NCI-H1105 (cell line): ENCODE measurements at places on chromosomes 5 and 9.

DNA sequence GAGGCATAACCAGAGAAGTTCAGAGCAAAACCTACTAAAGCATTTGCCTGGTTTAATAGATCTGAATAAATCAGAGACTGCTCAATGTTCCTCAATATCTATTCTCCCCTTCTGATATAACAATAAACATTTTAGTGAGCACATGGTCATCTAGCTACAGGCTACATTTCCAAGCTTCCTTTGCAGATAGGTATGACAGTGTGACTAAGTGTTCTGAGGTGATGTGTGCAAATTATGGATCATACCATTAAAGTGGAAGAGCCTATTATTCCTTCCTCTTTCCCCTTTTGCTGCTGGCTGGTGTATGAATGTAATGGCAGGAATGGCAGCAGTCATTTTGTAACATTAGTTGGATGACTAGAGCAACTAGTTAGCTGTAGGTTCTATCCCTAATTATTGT lies 285.8 kb upstream of the RASA1 start:
- no peak for DNase-seq

DNA sequence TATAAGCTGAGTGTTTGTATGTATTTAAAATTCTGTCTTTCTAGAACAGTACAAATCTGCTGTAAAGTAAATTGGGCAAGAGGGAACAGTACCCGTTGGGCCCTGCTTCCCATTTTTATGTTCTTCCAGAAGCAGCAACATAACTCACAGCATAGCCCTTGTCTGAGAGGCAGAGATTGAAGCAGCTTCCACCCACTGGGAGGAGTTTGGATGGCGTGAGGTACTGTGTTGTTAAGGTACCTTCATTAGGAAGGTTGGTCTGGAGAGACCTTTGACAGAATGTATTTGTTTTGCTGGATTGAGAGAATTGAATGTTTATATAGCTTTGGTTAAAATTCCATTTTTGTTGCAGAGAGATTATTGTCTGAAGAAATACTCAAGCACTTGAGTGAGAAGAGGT lies 24.8 kb downstream of the RAI14 start:
- no peak for DNase-seq

- no peak for DNase-seq
These were observed 527.1 kb upstream of the ARRDC3 start for GRCh38 chr5:91910247-91910646.

GRCh38 chr9:129005336-129005997 lies 22.7 kb downstream of the SH3GLB2 start:
- no peak for DNase-seq

DNA sequence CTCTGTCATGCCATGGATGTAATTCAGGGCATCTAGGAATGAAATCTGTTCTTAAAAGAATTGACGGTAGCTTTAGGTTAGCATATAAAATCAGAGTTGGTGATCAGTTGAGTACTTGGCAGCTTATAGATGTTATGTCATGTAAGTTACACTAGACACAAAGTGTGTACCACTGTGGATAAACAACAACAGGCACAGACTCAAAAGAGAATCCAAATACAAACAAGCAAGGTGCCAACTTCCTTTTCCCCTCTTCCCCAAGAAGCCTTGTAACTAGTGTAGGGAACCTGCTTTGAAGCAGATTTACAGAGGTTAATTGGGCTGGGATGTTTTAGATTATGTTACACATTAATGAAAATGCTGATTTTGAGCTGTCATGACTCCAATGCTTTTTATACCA lies 167.2 kb downstream of the PBX3 start:
- DNase-seq, result no peak

- DNase-seq, result no peak
These were observed 154.2 kb upstream of the TSLP start for GRCh38 chr5:110917161-110917875.

DNA sequence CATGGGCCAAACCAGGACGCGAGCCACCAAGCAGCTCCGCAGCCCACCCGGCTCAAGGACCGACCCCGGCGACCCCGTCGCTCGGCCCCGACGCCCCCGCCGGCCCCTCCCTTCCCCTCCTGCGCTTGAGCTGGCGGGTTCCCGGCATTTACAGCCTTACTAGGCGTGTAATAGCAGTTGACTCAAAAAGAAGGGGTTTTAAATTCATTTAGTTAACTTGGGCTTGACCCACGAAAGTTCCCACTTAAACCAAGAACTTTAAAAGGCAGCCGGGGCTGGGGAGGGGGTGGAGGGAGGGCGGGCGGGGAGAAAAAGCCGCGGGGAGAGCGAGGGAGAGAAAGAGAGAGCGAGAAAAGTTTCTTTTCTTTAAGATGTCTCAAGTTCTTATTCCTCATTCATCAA lies 636 bp downstream of the PRDM12 start:
- no peak for DNase-seq

- DNase-seq, result no peak
These were observed 39.4 kb downstream of the LAMC3 start for GRCh38 chr9:131048332-131048731.
